ENCODE measurements at places on chromosomes 16 and 17.
A peak's percentile ranks its signal among the peaks of the same experiment; 100 is the strongest.

DNA sequence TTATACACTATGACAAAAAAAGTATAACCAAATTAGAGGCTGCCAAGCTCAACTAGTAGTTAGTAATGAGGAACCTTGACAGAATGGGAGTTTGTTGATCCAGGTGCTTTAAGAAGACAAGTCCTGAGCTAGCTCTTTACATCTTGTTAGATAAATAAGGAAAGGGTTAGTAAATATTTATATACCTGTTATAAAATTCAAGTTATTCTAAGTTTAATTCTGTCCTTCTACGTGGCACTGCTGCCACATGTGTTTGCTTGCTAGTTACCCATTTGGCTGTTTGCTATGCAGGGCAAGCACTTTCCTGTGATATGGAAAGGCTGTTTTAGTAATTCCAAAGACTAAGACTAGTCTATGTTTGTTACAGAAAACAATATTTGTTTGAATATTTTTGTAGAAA, 180.5 kb downstream of the MYO1D start:
- no peak for DNase-seq

DNA sequence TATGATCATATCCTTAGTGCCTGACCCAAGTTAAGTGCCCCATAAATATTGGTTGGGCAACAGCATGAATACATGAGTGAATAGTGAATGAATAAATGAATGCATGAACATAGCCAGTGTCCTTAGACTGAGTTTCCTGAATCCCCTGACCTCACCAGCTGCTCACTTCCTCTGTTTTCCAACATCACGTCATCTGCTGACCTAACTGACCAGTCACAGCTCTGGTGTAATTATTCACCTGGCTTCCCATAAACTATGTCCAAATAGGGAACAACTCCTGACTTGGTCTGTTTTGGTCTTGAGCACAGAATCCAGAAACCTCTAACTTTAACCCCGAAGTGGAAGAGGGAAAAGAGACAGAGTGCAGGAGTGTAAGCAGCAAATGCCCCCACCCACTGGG, 83.4 kb downstream of the ASIC2 start:
- DNase-seq = no peak

DNA sequence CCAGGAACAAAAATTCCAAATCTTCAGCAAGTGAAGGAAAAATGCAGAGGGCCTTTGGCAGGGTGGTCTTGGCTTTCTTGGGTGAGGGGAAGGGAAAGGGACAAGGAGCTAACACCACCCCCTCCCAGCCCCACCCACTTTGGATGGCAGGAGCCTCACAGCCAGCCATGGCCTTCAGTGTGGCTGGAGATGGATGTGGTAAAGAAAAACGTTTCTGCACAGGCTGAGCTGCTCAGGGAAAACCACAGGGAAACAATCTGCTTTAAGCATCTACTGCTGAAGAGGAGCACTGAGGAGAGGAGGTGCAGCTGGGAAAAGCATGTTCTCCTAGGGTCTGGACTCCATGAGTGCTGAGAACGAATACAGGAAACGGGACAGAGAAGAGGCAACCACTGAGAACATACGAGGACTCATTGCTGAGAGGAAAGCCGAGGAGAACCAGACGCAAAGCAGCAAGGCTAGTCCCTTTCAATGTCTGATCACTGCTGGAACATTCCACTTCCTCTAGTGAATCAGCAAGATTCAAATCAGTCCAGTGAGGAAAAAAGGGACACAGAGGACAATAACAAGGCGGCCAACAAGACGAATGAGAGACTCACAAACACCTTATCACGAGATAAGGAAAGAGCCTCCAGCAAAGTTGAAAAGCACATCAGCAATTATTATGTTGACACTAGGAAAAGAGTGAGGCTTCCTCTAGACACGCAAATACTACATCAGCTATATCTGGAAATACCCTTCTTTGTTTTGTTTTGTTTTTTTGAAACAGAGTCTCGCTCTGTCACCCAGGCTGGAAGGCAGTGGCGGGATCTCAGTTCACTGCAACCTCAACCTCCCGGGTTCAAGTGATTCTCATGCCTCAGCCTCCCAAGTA, 41.7 kb downstream of the ZZEF1 start:
- DNase-seq = no peak

- no peak for DNase-seq
These were observed 68.3 kb downstream of the SNX11 start for GRCh38 chr17:48175692-48176470.

DNA sequence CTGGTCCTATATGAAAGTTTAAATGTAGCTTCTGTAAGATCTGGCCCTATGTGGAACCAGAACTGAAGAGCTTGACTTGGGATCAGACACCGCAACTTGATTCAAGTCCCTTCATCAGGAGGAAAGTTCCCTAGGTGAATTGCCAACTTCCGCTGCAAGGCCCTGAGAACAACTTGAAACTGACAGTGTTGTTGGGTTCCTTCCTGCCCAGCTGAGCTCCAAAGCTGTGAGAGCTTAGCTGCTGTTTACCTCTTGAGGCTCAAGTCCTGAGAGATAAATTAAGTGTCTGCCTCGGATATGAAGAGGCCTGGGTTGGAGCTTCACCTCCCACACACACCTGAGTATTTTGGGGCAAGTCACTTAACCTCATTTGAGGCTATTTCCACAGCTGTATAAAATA, 44.7 kb downstream of the REXO5 start:
- no peak for DNase-seq

- DNase-seq = peak; percentile 72
These were observed 91.6 kb downstream of the XYLT1 start for GRCh38 chr16:17379121-17379571.

GRCh38 chr16:57802341-57803133, at the start of gene KIFC3:
Gene KIFC3, minus strand, starts transcription at chr16:57802491. Its CDS starts 4,248 bp downstream, at chr16:57798243.
- DNase-seq = peak; percentile 85

DNA sequence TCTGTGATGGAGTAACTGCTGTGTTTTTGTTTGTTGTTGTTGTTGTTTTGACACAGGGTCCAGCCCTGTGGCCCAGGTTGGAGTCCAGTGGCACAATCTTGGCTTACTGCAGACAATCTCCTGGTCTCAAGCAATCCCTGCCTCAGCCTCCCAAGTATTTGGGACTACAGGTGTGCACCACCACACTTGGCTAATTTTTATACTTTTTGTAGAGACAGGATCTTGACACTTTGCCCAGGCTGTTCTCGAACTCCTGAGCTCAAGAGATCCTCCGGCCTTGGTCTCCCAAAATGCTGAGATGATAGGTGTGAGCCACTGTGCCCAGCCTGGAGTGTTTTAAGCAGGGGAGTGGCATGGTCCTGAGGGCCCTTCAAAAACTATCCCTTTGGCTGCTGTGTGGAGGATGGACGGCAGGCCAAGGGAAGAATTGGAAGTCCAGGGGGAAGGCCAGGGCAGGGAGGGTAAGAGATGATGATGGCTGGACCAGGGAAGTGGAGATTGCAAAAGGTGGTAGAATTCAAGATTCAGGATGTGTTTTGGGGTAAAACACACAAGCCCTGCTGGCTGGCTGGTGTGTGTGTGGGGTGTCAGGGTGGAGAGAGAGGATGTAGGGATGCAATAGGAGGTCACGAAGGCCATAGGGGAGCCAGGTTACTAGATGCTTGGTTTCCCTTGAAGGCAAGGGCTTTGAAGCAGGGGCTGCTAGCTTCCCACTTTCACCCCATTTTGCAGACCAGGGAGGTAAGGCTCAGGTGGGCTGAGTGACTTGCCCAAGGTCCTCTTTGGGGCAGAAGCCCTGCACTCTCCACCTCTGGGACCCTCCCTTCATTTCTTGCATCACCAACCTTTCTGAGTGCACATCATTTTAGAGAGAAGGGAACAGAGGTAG, 18.8 kb upstream of the PLLP start:
- DNase-seq = no peak

DNA sequence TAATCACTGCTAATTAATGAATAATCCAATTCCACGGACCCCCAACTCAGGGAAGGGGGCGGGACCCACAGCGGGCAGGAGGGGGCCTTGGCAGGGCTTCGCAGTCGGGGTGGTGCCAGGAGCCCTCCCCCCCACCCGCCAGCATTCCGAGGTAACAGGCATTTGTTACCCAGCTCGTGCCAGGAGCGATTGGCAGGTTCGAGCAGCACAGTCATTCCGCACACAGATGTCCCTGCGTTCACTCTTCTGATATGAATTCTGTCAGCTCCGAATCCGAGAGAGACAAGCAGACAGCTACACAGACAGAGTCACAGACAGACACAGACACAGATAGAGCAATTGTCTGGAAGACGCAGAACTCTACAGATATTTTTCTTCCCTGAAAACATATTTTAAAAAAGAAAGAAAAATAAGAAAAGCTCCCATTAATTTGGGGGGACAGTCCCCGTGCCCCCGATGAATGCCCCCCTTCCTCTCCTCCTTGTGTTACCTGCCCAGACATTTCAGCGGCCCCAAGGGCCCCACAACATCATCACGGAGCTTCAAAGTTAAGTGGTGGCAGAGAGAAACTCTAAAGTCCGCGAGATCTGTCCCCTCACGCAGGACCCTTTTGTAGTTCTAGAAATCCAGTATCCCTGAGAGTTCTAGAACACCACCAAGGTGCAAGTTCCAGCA, 10.2 kb downstream of the NEUROD2 start:
- DNase-seq = no peak

- no peak for DNase-seq
These were observed 68.7 kb downstream of the N4BP1 start for GRCh38 chr16:48541108-48541786.

GRCh38 chr16:59047114-59047513, 313.0 kb upstream of the GOT2 start:
- DNase-seq = no peak

DNA sequence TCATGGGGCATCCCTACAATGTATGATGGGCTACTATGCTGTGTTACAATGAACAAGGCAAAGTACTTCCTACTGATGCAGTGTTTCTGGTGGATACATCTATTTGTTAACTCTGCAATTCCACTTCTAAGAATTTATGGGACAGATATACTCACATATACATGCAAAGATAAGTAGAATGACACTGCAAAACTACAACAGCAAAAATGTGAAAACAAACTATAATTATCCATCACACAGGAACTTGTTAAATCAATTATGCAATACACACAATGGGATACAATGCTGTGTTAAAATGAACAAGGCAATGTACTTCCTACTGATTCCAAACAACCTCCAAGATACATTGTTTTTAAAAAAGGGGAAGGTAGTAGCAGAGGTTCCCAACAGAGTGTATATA, 3.2 kb downstream of the DDX52 start:
- DNase-seq = no peak

DNA sequence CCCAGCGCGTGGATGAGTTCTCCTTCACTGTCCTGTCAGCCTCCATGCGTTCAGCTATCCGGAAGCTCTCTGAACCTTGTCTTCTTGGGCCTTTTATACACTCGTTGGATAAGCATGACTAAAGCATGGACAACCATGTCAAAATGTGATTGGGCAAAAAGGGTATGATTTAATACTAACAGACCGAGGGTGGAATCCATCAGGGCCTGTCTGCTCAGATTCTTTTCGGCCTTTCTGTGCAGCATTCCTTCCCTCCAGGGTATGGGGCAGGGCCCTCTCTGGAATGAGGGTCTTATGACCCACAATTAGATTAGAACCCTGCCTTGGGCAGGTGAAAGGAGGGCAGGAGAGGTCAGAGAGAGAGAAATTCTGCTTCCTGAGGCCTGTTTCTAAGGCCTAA, 14.0 kb upstream of the CCL5 start:
- no peak for DNase-seq

Data from BE2C (cell line).